ENCODE measurements at places on chromosomes 11 and 22. TPM values are rescaled to one million over a fixed set of nuclear protein-coding genes. Genes with fewer than 3 reads are reported as not detected.

Gene LIF
- 0.59 TPM for total RNA-seq

Gene KCNJ4
- total RNA-seq: not detected

DNA sequence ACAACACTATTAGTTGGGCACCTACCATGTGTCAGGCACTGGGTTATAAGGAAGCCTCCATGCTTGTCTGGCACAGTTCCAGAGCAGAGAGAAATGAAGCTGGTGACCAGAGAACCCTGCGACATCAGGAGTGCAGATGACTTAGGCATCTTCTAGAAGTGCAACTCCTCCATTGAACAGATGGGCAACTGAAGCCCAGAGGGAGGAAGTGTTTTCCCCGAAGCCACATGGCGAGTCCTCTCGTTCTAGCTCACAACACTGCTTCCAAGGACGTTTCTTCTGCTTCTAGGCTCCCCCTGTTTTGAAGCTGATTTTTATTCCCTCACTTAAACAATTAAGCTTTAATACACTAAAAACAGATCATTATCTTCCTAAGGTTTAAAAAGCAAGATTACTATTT is 109.8 kb upstream of the SYT13 start:
- DNase-seq: no peak

DNA sequence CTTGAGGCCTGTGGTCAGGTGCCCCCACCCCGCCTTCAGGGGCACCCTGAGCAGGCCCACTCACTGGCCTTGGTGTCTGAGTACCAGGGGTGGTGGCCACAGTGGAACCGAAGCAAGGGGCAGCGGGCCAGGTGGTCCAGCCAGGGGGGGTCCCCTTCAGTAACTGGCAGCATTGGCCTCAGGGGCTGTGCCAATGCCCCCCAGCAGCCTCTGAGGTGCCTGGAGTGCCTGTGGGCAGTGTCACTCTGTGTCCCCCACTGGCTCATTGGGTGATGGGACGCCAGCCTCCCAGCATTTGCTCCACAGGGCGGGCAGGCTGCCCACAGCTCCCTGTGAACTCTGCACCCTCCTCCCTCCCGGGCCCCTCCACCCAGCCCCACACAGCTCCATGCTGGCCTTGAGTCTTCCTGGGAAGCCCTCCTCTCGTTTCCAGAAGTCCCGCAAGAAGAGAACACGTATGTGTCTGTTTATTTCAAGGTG is 29.5 kb upstream of the CARS1 start:
- no peak for DNase-seq

- DNase-seq: no peak
Measured at GRCh38 chr11:33933602-33934001, 41.7 kb upstream of the LMO2 start.

- DNase-seq: no peak
Measured at GRCh38 chr11:2669634-2670469, 29.9 kb downstream of the KCNQ1OT1 start.

- DNase-seq: no peak
Measured at GRCh38 chr11:114215871-114216795, 80.1 kb upstream of the NNMT start.

- DNase-seq: no peak
Measured at GRCh38 chr22:21959274-21960074, 6.8 kb upstream of the PPM1F start.

- no peak for DNase-seq
Measured at GRCh38 chr11:44309478-44310205, at the start of gene ALX4. TSS of gene ALX4 (minus strand) at chr11:44310139. CDS start at chr11:44310062, 77 bp downstream.
